Progenitor cell of endocrine pancreas (in vitro differentiated cells): ENCODE measurements at places on chromosomes 1 and 21. TPM values are rescaled to one million over a fixed set of nuclear protein-coding genes. Genes with fewer than 3 reads are reported as not detected.

- H3K27me3 ChIP-seq, result peaks cover 8% of the 10 kb centered on the region
- DNase-seq, result no peak
- no peak overlapping the region for H3K4me3 ChIP-seq
- H3K36me3 ChIP-seq, result no peaks in the 10 kb centered on the region
Measured at GRCh38 chr1:231918239-231919015, 291.8 kb downstream of the DISC1 start.

DNA sequence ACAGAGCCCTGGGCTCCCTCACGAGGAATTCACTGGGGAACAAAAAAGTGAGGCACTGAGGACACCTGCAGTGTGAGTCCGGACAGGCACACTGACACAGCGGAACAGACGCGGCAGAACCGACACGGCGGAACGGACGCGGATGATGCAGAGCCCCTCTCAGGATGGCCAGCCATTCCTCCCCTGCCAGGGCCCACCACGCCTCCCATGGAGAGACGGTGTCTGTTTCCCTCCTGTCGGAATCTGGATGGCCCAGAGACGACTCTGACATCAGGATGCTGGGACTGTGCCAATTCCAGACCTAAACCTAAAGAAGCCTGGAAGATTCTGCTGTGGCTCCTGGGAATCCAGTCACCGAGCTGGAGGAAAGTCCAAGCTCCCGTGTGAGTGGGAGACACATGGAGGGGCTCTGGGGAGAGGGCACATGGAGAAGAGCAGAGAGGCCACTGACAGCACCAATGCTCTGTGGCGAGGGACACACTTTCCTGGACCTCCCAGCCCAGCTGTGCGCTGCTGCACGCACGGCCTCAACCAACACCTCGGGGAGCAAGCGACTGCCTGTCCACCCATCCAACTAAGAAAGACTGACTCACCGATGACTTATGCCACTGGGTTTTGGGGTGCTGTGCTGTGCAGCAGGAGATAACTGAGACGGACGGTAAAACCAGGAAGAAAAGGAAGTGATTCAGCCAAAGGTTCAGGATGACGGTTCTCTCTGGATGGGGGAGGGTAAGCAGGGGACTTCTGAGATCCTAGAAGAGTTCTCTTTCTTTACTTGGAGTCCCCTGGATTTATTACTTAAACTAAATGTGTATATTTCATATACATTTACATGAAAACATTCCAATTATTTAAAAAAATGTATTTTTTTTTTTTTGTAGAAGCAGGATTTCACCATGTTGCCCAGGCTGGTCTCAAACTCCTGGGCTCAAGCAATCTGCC lies 23.3 kb downstream of the ZBTB17 start:
- no peak for DNase-seq
- peaks cover 8% of the 10 kb centered on the region for H3K36me3 ChIP-seq
- H3K27ac ChIP-seq, result no peak overlapping the region
- no peaks in the 10 kb centered on the region for H3K27me3 ChIP-seq
- peaks cover 16% of the 10 kb centered on the region for H3K4me1 ChIP-seq

- no peaks in the 10 kb centered on the region for H3K36me3 ChIP-seq
- DNase-seq, result no peak
- H3K4me1 ChIP-seq, result no peaks in the 10 kb centered on the region
- no peak overlapping the region for H3K27ac ChIP-seq
- no peak overlapping the region for H3K4me3 ChIP-seq
Measured at GRCh38 chr1:179588425-179589024, 3.1 kb upstream of the TDRD5 start.

DNA sequence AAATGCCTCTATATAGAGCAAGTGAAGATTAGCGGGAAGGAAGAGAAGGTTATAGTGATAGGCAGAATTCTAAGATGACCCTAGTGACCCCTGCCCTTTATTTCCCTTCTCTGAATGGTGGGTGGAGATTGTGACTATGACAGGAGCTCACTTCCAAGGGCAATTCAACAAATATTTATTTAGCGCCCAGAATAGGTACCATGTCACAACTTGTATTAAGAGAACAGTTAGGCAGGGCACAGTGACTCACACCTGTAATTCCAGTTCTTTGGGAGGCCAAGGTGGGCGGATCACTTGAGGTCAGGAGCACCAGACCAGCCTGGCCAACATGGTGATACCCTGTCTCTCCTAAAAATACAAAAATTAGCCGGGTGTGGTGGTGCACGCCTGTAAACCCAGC lies 236.0 kb upstream of the POGK start:
- no peak overlapping the region for H3K27ac ChIP-seq
- no peaks in the 10 kb centered on the region for H3K36me3 ChIP-seq

- DNase-seq, result no peak
- H3K4me3 ChIP-seq, result no peak overlapping the region
- peak overlapping the region; percentile 37 for H3K27ac ChIP-seq
- peaks cover 6% of the 10 kb centered on the region for H3K36me3 ChIP-seq
- H3K27me3 ChIP-seq, result no peaks in the 10 kb centered on the region
Measured at GRCh38 chr1:246837418-246838117, 94.2 kb downstream of the AHCTF1 start.

CLIC6 gene
- 14.1 and 16.3 TPM in 2 replicates for total RNA-seq

ALG14 gene
- total RNA-seq, result 9.7 and 10.5 TPM in 2 replicates

TMEM61 gene
- 0.53 and 1.3 TPM in 2 replicates for total RNA-seq

FMO5 gene
- total RNA-seq, result 4.2 and 5.0 TPM in 2 replicates

KCNK1 gene
- 9.4 and 9.7 TPM in 2 replicates for total RNA-seq

RGS18 gene
- not detected in 2 replicates for total RNA-seq
